ENCODE measurements at places on chromosomes 3 and 15.

- no peak for DNase-seq
These were observed 1.5 kb downstream of the FOXB1 start for GRCh38 chr15:60005352-60006202.

DNA sequence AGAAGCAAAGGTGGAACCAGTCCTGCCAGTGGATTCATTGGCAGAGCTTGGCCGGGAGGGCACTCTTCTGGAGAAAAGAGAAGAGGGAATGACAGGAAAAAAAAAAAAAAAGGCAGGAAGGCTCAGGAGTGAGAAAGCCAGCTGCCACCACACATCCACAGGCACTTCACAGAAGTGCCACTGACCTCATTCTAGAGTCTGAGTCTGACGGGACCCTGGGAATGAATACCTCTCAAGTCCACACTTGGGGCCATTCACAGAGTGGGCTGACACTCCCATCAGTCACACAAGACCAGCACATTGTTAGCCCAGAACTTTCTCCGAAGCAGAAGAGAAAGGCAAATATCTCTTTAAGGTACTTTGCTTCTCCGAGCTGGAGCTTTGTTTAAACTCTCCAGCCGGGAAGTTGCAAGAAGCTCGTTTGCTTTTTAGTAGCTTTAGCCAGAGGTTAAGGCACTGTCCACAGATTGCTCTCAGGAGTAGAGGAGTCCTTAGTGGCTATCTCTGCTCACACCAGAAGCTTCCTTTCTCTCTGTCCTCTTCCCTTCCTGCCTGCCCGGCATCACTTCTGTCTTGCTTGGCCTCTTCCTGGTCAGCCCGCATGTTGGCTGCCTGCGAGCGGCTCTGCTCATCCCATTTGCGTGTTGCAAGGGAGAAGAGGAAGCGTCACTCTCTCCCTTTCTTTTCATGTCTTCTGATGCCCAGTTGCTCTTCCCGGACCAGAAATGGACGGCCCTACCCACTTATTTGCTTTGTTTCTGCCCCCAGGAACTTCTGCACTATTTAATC, 53.8 kb downstream of the CMTM6 start:
- DNase-seq = no peak

- DNase-seq = no peak
These were observed 12.7 kb downstream of the ATP10A start for GRCh38 chr15:25850154-25851111.

- DNase-seq = no peak
These were observed 67.4 kb downstream of the GRIP2 start for GRCh38 chr3:14472471-14473351.

- no peak for DNase-seq
These were observed 26.2 kb downstream of the FBXL22 start for GRCh38 chr15:63623232-63623969.

- DNase-seq = no peak
These were observed 32.1 kb downstream of the TLNRD1 start for GRCh38 chr15:81032818-81033217.

DNA sequence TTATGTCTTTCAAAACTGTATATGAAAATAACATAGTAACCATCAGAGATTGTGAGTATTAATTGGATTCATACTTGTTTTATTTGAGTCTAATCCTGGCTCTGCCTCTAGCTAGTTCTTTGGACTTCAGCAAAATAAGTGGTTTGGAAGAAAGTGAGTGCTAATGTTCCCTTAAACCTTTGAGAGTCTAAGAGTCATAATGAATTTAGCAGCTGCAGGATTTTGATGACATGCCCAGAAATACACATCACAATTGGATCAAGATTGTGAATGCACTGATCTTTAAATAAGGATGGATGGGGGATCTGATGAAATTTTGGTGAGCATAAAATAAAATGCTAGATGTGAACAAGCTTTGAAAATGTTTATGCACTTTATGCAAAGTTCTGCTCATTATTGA, 79.9 kb upstream of the FAM98B start:
- no peak for DNase-seq

DNA sequence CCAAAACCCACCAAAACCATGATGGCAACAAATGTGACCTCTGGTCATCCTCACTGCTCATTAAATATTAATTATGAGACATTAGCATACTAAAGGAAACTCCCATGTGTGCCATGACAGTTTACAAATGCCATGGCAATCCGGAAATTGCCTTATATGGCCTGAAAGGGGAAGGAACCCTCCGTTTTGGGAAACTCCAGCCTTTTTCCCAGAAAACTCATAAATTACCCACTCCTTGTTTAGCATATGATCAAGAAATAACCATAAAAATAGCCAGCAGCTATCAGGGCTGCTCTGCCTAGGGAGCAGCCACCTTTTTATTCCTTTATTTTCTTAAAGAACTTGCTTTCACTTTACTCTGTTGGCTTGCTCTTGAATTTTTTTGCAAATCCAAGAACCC, 992.7 kb downstream of the NTRK3 start:
- DNase-seq = no peak

DNA sequence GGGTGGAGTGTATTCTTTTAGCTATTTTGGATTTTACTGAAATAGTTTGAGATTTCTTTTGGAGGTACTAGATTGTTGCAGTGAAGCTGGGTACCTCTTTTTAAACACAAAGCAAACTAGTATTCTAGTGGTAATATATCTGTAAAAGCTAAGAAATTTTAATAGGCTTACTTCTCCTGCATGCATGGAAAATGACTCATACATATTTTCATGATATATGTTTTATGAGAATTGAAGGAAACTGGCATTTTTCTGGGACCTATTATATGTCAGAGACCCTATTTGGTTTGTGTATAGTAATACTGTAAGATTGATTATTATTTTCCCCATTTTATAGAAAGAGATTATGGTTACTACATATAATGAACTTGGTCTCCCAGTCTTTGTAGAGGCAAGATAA, 851.0 kb downstream of the DIPK2A start:
- DNase-seq = no peak

GRCh38 chr3:149545049-149545448, 70.6 kb downstream of the TM4SF4 start:
- DNase-seq = no peak

DNA sequence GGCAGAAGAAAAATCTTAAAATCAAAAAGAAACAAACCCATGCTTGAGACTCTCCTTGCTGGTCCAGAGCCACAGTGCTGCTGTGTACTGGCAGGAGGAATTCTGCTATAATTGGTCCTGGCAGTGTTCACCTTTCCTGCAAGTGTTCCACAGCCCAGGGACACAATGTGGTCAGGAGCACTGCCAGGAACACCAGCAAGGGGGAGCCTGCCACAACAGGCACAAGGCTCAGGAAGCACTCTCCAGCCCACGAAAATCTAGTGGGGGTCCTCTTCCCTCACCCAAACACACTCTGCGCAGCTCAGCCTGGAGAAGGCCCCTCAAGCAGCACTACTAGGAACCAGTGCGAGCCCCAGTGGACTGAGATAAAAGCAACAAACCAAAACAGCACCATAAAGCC, 92.9 kb downstream of the UBE3A start:
- no peak for DNase-seq

DNA sequence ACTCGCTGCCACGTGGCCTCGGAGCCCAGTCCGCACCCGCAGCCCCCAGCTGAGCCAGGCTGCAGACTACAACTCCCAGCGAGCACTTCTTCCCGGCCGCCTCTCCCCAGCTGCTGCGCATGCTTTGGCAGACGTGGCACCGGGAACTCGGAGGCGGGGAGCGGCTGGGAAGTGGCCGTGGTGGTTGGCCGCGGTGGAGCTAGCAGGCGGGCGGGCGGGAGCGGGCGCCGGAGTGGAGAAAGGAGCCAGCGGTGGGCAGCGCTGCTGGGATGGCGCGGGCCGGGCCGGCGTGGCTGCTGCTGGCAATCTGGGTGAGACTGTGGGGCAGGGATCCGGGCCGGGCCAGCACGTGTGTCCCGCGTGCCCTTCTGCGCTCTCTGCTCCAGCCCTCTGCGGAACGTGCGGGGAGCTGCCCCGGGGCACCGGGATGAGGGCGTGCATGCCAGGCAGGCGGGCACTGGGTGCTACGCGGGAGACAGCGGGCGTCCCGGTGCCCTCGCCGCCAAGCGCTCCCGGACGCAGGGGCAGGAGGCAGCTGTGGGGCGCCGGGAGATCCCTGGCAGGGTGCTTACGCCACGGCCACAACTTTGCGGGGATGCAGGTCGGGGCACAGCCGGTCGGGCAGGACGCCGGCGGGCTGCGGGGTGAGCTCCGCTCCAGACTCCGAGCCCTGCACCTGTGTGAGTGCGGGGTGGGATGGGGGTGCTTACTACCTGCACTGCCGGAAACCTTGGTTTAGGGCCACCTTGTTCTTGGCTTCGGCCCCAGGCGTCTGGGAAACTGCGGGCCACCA, at the start of gene PDIA5:
PDIA5 (plus strand) TSS at position 130 of the 793 bp plus-strand sequence; CDS start at position 270, 140 bp downstream.
- peak; percentile 57 for DNase-seq

- no peak for DNase-seq
These were observed 226.8 kb upstream of the BHLHE40 start for GRCh38 chr3:4752201-4753072.

DNA sequence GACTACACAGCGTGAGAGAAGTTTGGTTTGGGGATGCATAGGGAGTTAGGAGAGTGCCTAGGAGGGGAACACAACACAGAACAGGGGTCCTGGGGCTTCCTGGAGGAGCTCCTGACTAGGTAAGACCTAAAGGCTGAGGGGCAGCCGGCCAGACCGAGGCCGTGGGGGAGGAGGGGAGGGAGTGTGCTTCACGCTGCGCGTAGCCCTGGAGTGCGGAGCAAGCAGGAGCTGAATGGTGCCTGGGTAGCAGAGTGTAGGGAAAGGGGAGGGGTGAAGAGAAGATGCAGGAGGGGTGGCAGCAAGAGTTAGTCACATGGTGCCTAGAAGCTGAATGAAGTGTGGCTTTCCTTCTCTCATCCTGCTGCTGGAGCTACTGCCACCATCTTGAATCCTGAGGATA, 32.4 kb upstream of the HHATL start:
- DNase-seq = no peak

GRCh38 chr3:187205683-187206082, 8.4 kb downstream of the RTP1 start:
- no peak for DNase-seq

GRCh38 chr3:185744997-185745843, 79.6 kb downstream of the IGF2BP2 start:
- no peak for DNase-seq

DNA sequence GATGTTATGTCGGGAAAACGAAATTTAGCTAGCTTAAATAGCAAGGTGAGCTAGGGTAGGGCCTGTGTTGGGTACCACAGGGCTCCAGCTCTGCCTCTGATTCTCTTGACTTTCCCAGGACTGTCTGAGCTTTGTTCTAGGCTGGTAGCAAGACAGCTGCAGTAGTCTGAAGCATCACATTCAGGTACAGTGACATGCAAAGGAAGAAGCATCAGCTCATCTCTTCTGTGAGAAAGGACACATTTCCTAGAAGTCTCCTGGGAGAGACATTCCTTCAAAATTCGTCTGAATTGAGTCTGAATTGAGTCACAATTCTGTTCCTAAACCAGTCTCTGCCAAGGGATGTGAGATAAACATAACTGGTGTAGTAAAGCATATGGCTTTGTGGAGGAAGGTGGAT, 8.5 kb upstream of the UBXN7 start:
- no peak for DNase-seq

GRCh38 chr3:50336452-50337174, 4.0 kb downstream of the RASSF1 start:
- no peak for DNase-seq

DNA sequence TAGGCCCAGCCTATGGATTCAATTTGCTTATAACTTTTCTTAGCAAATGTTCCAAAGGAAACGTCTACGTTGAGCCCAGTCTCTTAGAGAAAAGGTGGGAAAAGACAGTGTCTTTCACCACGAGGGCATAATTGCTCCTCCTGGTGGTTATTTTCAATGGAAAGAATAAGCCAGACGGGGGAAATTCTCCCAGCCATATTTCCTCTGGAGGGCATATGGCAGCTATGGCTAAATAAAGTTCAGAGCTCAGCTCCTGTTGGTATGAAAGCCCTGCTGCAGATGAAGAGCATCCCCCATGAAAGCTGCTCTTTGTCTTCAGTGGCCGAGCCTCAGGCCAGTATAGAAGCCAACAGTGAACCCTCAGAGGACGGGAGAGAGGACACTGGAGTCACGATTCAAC, 297.9 kb downstream of the RYR3 start:
- DNase-seq = no peak

GRCh38 chr3:72485641-72486040, 362.6 kb downstream of the SHQ1 start:
- DNase-seq = no peak

- no peak for DNase-seq
These were observed 19.6 kb upstream of the MITF start for GRCh38 chr3:69719587-69720122.

DNA sequence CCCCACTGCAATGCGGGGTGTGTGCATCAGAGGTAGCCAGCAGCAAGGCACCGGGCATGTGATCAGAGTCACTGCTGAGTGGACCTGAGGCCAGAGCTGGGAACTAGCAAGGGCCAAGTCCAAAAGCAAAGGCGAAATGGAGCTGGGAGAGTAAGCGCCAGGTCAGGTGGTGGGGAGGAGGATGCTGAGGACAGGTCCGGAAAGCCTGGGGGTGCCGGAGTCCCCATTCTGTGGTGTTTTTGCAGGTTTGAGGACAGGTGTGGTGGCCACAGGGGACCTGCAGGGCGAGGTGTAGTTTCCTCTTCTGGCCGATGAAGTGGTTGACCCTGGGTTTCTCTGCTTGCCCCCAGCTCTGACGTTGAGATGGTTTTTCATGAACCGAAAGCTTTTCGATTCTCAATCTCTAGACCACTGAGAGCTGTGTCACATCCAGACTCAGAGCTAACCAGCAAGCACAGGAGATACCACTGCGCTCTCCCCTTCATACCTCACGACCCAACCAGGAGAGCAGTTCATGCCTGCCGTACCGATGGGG, 35.0 kb upstream of the HES1 start:
- DNase-seq = no peak

DNA sequence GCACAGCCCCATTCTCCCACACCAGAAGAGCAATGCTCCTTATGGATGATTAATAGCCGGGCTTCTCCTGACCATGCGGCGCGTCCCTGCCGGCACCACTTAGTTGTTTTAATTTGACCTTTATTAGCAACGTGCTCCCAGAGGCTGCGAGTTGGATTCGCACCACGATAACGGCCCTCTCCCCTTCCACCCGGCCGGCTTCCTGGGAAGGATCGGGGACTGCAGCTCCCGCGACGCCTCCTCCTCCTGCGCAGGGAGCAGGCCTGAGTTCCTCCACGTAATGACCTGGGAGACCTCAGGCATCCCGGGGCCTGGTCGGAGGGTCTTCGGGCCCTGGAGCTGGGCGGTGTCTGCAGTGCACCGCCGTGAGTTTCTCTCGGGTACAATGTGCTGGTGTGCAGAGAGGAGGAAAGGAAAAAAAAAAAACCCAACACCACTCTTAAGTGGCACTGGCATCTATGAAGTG, 243.3 kb upstream of the TOPAZ1 start:
- no peak for DNase-seq

DNA sequence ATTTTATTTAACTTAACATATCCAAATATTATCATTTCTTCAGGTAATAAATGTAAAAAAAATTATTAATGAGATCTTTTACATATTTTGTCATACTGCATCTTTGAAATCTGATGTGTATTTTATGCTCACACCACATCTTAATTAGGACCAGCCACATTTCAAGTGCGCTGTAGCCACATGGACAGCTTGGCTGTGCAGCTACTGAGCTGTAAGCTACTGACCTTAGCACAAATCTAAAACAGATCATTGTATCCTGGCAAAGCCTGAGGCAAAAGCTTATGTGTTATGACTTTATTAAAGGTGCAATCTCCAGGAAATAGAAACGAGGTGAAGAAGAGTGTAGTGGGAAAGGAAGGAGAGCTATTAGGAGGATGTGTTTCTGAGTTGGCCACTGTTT, 126.7 kb upstream of the UBE2E2 start:
- no peak for DNase-seq

- no peak for DNase-seq
These were observed 137.0 kb downstream of the DNAJB8 start for GRCh38 chr3:128329491-128330213.

Measured in stimulated activated CD8-positive, alpha-beta memory T cell treated with anti-CD3 and anti-CD28 coated beads, Interleukin-4, amount 100 ng/mL, for 4 hours (primary cell).